ENCODE measurements at places on chromosomes 6 and 20. TPM values are rescaled to one million over a fixed set of nuclear protein-coding genes. Genes with fewer than 3 reads are reported as not detected.

TRIM10 gene
- total RNA-seq: 0.37 TPM

ADGRF5 gene
- not detected for total RNA-seq

ACTL10 gene
- total RNA-seq: 0.89 TPM

RBPJL gene
- total RNA-seq: not detected

GPX5 gene
- not detected for total RNA-seq

ANGPT4 gene
- total RNA-seq: not detected

HLA-DOA gene
- total RNA-seq: 2.6 TPM

COQ3 gene
- 1.0 TPM for total RNA-seq

TTK gene
- total RNA-seq: 1.2 TPM

RAB44 gene
- 0.77 TPM for total RNA-seq

MLN gene
- not detected for total RNA-seq

ZKSCAN8 gene
- total RNA-seq: 20.2 TPM

PRL gene
- not detected for total RNA-seq
